ENCODE measurements at places on chromosomes 12 and 14.

GRCh38 chr12:122980183-122981035 is at the start of gene ARL6IP4:
TSS of gene ARL6IP4 (plus strand) at chr12:122980681. CDS start at chr12:122981140, 459 bp downstream.
- peak; percentile 45 for DNase-seq

GRCh38 chr14:56821177-56821576 is 10.9 kb upstream of the OTX2 start:
- DNase-seq: no peak

DNA sequence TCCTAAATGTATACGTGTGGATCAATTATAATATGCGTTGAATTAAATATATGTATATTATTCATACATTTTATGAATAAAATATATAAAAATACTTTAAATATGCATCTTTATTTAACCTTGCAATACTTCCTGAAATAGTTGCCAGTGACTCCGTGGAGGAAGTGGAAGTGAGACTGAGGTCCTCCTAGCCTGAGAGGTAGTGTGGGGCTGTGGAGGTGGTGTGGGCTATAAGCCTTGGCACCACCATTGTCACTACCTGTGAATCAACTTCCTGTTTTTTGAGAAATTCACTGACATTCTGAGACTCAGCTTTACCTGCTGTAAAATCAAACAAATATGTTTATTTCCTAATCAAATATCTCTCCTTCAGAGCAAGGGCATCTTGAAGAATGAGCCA is 514.2 kb downstream of the VRK1 start:
- no peak for DNase-seq

DNA sequence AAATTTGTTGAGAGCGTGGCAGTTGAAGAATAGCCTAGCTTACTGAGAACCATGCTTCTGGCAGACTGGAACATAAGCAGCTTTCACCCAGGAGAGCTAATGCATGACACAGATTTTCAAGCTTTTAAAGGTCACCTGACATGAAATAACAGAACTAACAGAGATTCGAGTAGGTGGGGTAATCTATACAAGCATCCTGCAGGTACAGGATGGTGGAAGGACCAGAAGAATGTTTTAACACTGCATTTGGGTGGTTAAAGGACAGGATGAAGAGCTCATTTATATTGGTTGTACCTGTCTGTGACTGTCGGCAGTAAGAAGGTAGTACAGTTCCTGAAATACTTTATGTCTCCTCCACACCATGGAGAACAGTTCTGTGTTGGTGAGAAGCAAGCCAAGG is 8.9 kb downstream of the PELI2 start:
- no peak for DNase-seq

- no peak for DNase-seq
Measured at GRCh38 chr14:95211721-95212504, 54.6 kb upstream of the DICER1 start.

- DNase-seq: no peak
Measured at GRCh38 chr12:123024819-123025391, 44.4 kb downstream of the ARL6IP4 start.

- DNase-seq: no peak
Measured at GRCh38 chr12:123683964-123684363, 13.1 kb downstream of the TCTN2 start.

DNA sequence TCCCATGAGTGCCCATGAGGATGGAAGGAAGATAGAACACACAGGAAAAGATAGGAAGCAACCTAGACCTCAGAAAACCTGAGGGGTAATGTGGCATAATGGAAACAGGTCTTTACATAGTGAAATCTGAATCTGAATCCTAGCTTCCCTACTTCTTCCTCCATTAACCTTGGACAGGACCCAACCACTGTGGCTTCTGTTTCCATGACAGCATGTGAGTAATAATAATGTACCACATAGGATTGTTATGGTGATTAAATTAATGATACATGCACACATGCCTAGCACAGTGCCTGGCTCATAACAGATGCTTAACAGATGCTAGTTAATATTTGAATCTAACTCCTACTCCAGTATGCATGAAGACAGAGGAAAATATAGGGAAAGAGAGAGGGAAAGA is 11.2 kb downstream of the TTC9 start:
- DNase-seq: no peak

DNA sequence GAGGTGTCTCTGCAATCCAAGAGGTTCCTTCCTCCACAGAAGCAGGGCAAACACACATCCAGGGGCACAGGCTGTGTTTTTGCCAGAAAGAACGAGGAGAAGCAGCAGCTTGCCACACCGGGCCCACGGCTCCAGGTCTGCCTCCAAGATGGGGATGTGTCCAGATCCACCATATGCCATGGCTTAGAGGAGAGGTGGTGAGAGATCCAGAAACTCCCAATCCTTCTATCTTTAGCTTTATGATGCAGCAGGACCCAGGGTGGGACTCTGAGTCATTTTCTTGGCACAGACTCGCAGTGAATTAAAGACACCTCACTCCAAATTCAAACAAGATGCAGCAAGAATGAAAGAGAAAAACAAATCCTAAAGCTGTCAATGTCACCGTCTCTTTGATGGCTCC is 481.4 kb upstream of the TMEM132C start:
- no peak for DNase-seq

GRCh38 chr14:68940614-68941185 is 38.4 kb downstream of the ACTN1 start:
- DNase-seq: no peak

- DNase-seq: no peak
Measured at GRCh38 chr14:85535991-85536832, 6.3 kb downstream of the FLRT2 start.

DNA sequence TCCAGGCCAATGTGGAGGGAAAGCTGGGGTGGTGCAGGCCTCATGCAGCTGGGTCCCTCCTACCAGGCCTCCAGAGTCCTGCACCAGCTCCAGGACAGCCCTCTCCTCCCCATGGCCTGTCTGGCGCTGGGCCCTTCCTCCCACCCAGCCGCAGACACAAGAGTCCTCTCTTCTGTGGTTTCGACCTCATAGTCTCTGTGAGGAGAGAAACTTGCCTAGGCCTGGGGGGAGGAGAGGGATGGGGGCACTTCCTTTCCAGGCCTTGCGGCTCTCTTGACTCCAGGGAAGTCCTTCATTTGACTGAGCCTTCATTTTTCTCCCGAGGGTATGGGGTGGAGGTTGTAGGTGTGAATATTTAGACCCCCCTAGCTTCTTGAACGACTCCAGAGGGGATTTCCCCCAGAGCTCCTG is 2.3 kb downstream of the MMP14 start:
- no peak for DNase-seq

GRCh38 chr12:88399811-88400210 is 180.5 kb downstream of the KITLG start:
- no peak for DNase-seq

DNA sequence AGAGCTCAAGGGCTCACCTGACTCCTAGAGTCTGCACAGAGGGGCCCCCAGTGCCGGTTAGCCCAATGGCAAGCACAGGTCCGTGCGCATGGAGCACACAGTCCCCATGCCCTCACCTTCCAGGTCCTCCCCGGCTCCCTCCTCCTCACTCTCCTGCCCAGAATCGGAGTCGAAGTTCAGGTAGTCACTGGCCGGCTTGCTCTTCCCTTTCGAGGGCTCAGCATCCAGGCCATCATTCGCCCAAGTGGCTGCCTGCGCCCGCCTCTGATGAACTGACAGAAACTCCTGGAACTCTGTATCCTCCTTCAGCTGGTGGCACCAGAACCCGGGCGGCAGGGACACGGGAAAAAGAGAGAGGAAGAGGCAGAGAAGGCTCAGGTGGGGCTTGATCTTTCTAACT is 7.0 kb downstream of the RBM19 start:
- DNase-seq: no peak

DNA sequence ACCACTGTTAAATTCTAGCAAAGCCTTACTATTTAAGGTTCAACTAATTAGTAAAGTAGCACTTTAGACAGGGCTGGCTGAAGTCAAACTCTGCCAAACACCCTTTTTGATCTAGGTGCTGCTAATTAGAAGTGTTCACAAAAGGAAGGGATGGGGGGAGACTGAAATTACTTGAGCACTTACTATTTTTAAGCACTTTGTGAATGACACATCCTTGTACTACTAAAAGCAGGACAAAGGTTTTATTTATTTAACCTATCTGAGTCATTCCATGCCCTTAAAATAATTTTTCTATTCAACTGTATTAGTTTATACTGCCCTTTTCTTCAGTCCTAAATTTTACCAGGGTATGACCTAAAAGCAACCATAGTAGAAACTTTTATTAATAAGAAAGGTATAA is 20.1 kb downstream of the MBIP start:
- DNase-seq: no peak

DNA sequence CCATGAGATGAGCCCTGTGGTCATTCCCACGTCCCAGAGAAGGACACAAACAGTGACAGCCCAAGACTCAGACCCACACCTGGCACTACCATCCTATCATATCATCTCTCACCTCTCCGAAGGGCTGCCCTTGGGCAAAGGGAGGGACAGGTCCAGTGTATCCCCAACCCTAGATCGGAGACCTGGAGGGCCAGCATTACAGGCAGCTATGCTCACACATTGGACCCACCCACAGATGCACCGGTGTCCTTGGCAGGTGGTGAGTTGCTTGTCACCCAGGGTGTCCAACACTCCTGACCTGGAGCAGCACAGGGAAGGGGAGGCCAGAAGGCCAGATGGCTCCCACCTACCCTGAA is 117.4 kb downstream of the DICER1 start:
- DNase-seq: no peak

- no peak for DNase-seq
Measured at GRCh38 chr14:30928462-30928861, 54.1 kb downstream of the COCH start.

DNA sequence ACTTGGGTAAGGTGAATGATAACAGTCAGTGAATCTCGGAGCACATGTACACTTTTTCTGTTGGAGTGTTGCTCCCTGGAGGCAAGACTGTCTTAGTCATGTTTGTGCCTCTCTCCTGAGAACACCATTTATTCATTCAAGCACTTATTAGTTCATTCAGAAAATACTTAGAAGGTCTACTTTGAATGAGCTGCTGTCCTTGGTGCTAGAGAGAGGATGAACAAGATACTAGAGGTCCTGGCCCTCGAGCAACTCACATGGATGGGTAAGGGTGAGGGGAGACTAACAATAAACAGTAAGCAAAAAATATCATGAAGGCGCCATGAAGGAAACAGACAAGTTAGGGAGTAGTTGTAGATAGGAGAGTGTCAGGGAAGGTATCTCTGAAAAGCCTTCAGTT is 17.1 kb upstream of the SAMD4A start:
- no peak for DNase-seq

GRCh38 chr14:59309291-59309900 is 120.9 kb downstream of the DAAM1 start:
- no peak for DNase-seq

DNA sequence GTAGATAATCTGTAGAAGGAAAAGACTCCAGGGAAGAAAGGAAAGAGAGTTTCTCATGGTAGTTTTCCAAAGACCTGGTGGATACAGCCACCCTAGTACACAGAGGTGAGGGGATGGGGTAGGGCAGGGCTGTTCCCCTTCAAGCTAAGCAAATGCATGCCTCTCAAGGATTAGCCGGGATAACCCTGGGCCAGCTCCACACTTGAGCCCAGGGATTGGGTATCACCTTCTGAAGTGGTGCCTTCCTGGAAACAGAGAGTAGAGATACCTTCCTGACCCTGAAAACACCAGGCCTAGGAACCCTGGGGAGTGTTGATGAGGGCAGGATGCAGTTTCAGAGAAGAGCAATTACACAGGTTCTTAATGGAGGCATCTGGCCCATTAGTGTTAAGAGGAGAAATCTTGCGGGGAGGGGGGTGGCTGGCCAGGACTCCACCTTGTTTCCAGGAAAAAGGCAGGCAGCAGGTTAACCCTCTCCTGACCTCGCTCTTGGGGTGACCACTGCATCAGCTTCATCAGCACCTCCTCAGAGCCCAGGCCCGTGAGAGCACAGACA is 106.9 kb upstream of the TMEM233 start:
- no peak for DNase-seq

All from stimulated activated CD4-positive, alpha-beta T cell treated with anti-CD3 and anti-CD28 coated beads, Interleukin-1b, Interleukin-23, amount 100 ng/mL, for 1 hour (primary cell).